Activated CD8-positive, alpha-beta memory T cell treated with anti-CD3 and anti-CD28 coated beads, Interleukin-2, amount 50 U/mL, for 4 hours (primary cell): ENCODE measurements at places on chromosomes 6 and 20.
A peak's percentile ranks its signal among the peaks of the same experiment; 100 is the strongest.

DNA sequence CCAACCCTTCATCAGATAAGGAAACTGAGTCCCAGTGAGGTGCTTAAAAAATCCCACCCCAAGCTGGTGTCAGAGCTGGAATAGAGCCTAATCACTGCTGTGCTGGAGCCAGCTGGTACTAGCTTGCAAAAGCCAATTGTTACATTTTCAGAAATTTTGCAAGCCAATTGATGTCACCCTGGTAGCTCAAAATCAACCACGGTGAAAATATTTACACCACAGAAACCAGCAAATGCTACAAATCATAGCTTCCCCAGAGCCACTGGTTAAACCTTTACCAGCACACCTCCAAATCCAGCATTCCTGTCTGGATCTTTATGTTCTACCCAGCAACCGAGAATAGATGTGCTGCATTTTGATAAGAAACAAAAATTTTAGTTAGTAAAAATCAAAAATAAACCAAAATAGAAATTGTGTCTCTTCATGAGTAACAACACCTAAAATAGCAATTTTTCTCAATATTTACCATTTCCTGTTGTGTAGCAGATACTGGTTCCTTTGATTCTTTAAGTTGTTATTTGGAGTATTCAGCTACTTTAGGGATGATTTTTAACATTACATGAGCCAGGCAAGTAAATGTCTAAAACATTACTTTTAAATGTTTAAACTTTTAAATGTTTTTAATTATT is 7.2 kb upstream of the LCA5 start:
- DNase-seq = no peak

- no peak for DNase-seq
Measured at GRCh38 chr20:40650707-40651106, 38.3 kb downstream of the MAFB start.

GRCh38 chr6:31877651-31878161 is 1.1 kb downstream of the SLC44A4 start:
- no peak for DNase-seq

- DNase-seq = no peak
Measured at GRCh38 chr6:116355796-116356195, 15.0 kb upstream of the DSE start.

- no peak for DNase-seq
Measured at GRCh38 chr6:30470968-30471367, 18.3 kb upstream of the HLA-E start.

DNA sequence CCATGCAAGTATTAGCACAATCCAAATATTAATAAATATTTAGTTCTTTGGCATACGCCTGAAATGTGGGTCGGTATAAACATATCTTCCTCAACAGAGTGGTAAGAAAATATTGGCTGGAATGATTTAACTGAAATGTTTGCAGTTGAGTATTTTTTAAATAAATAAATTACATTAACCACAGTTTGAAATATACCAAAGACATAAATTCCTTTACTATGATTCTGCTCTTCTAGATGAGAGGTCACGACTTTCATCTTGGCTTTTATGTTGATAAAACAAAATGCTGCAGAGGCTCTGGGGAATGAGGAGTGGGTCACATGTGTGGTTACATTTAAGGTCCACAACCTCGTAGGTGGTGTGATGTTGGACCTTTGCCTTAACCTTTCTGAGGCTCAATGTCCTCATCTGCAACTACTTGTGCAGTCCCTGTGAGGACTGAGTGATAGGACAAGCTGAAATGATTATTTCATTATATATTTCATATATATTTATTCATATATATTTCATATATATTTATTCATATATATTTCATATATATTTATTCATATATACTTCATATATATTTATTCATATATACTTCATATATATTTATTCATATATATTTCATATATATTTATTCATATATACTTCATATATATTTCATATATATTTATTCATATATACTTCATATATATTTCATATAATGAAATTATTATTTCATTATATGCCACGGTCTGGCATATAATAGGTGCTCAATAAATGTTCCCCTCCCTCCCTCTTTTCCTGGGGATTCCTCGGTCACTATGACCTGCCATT is 107.4 kb downstream of the SAMD5 start:
- DNase-seq = no peak

GRCh38 chr6:136113736-136114173 is 136.4 kb downstream of the MTFR2 start:
- no peak for DNase-seq

DNA sequence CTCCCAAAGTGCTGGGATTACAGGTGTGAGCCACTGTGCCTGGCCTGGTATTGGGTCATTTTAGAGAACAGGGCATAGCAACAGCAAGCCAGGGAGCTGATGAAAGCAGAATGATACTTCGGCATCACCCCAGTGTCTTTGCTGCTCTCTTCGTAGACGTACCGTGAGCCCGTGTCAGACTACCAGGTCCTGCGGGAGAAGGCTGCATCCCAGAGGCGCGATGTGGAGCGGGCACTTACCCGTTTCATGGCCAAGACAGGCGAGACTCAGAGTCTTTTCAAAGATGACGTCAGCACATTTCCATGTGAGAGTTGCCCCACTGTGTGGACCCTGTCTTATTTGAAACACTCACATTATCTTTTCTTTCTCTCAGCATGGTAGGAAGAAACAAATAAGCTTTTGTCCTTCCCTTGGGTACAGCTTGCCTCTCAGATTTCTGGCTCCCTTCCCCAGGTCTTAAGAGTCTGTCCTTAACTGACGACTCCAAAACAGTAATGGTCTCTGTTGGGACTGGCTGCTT is 15.9 kb downstream of the TAF8 start:
- DNase-seq = no peak

- DNase-seq = no peak
Measured at GRCh38 chr6:34522761-34523160, 33.4 kb downstream of the SPDEF start.

- no peak for DNase-seq
Measured at GRCh38 chr6:155384321-155384952, 70.2 kb upstream of the TFB1M start.

DNA sequence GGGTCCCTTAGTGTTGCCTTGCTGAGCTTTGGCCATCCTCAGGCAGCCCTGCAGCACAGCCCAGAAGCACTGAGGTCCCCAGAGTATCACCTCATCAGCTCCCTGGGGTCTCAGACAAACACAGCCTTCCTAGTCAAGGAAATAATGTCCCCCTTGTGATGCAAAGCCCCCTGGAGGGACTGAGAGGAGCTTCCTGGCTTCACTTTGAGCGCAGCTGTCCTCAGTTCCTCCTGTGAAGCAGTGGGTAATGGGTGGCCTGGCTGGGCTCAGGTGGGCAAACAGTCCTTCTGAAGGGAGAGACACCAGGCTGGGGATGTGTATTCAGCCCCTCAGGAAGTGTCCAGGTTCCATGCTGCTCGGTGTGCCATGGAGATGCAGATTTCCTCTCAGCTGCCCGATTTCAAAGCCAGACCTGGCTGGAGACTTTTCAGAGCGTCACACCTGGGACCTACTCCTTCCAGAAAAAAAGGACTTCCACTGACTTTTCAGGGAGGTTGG is 79.2 kb upstream of the FOXA2 start:
- DNase-seq = no peak

DNA sequence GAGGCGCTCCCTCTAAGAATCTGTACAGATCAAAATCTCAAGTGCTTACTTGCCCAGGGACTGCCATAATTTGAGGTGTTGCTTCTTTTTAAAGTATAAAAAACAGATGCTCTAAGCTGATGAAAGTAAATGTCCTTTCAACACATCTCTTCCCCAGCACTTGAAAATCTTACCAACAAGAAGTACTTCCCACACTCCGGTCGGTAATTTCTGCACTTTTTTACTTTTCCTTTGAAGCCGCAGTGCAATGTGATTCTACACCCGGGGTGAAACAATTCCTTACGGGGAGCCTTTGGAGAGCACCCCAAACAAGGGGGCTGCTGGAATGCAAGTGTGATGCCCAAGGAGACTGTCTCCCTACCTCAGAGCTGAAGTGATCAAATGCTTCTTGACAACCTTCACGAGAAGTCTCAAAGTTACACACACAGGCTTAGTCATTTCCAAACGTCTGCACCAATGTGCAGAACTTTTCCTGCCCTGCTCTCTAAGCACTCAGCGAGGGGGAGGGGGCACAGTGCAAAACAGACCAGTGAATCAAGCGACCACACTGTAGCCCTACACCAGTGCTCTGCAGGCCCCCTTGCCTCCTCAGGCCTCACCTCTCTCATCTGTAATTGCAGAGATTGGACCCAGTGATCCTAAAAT is 56.7 kb downstream of the ATXN1 start:
- DNase-seq = peak; percentile 45

GRCh38 chr6:155418017-155418761 is 37.5 kb downstream of the NOX3 start:
- DNase-seq = peak; percentile 59

DNA sequence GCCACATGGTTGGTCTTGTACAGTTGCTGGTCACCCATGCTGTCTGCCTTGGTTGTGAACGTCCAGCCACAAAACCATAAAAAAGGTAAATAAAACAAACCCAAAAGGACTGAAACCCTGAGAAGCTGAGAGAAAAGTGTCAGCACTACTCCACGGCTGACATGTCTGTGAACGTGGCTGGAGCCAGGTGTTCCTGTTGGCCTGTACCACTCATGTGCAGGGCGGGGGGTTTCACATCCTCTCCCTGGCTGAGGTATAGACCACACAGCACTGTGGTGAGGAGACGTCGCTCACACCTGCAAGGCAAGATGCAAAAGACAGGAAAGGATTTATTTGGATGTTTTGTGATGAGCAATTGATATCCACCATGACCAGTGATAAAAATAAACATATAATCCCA is 51.9 kb upstream of the MRPS10 start:
- no peak for DNase-seq

- no peak for DNase-seq
Measured at GRCh38 chr20:13492001-13492481, 146.7 kb downstream of the TASP1 start.

- DNase-seq = no peak
Measured at GRCh38 chr6:22737331-22737730, 168.0 kb downstream of the HDGFL1 start.

GRCh38 chr6:27847706-27848105 is 64.5 kb downstream of the OR2B2 start:
- DNase-seq = no peak

DNA sequence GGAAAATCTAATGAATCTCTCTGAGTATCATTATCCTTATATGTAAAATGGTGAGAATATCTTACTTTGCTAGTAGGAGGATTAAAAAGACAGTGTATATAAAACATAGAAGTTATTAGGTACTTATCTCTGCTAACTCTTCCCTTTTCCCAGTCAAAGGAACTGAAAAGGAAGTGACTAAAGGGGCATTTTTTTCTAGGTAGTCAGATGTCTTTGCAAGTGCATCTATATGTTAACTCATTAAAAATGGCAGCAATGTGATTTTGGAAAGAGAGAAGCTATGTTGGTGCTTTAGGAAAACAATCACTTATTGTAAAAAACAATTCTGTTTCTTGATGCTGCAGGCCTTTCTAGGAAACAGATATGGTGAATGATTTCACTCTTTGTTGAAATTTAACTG is 180.9 kb downstream of the SAMD5 start:
- DNase-seq = no peak

GRCh38 chr6:52385074-52385473 is 23.1 kb downstream of the PAQR8 start:
- no peak for DNase-seq

- no peak for DNase-seq
Measured at GRCh38 chr6:158358450-158359077, 46.3 kb downstream of the TULP4 start.

GRCh38 chr6:130557481-130558112 is 191.8 kb downstream of the TMEM200A start:
- no peak for DNase-seq

- DNase-seq = no peak
Measured at GRCh38 chr20:62707276-62707920, 1.2 kb upstream of the NTSR1 start.

GRCh38 chr6:12614456-12614855 is 102.1 kb upstream of the PHACTR1 start:
- DNase-seq = no peak

DNA sequence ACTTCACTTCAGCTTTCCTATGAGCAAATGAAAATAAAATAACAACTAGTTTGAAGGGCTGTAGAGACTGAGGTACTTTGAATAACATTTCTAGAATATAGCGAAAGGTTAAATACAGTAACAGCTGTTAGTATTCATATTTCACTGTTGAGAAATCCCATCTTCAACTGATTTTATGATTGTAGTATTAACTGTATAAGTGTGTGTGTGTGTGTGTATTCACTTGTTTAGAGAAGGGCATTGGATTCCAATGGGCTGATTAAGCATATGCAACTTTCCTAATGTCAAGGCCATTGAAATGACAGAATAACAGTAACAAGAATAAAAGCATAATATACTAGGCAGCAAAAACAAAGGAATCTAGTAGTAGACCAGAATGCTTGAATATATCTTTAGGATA is 957.5 kb upstream of the EPHA7 start:
- DNase-seq = no peak

- DNase-seq = no peak
Measured at GRCh38 chr6:161023316-161023715, 31.7 kb downstream of the MAP3K4 start.

- no peak for DNase-seq
Measured at GRCh38 chr6:168992446-168993144, 261.1 kb downstream of the THBS2 start.

DNA sequence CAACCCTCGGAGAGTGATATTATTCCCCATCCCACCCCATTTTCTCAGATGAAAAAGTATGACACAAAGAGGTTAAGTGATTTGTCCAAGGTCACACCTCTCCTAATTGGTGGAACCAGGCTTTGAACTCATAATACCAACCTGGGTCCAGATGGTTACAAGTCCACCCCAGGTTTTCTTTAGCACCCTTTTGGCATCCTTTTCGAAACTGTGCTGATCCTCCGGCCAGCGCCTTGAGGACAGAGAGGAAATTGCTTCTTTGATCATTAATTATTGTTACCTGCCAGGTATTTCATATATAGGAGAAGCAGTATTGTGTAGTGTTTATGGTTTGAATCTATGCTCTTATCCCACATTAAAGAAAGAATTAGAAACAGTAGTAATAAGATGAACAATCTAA is 29.3 kb upstream of the PDYN start:
- DNase-seq = no peak

GRCh38 chr6:13604135-13604534 is 11.0 kb upstream of the NOL7 start:
- no peak for DNase-seq

- DNase-seq = no peak
Measured at GRCh38 chr6:112049026-112049799, 4.7 kb upstream of the CCN6 start.

DNA sequence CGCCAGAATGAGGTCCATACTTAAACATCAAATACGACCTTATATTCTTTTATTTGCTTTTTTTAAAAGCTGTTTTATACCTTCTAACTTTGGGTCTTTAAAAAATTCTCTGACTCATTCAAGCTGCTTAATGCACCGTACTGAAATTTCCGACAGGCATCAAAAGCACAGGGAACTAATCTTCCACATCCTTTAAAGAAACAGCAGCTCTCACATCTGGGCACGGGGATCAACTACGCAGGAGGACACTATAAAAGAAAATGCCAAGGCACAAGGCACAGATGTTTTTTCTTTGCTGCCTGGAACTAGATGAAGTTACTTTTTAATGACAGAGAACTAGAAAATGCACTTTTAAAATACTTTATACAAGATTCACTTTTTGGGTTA is 112.4 kb upstream of the ARG1 start:
- no peak for DNase-seq

- no peak for DNase-seq
Measured at GRCh38 chr6:33698494-33698893, 13.0 kb downstream of the UQCC2 start.
